NCI-H1048 (cell line): ENCODE measurements at places on chromosomes 7 and 10.

DNA sequence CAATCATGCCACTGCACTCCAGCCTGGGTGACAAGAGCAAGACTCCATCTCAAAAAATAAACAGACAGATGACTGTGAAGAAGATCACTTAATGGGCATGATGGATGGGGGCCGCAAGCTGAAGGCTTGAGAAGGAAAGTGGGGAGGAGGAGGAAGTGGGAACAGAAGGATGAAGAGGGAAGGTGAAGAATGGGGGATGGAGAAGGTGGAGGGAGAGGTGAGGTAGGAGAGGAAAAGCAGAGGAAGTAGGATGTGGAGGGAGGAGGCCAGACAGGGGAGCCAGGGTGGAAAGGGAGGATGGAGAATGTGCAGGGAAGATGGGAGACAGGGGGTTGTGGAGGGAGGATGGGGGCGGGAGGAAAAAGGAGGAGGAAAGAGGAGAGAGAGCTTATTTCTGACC, 68.8 kb downstream of the SVOPL start:
- DNase-seq, result no peak

DNA sequence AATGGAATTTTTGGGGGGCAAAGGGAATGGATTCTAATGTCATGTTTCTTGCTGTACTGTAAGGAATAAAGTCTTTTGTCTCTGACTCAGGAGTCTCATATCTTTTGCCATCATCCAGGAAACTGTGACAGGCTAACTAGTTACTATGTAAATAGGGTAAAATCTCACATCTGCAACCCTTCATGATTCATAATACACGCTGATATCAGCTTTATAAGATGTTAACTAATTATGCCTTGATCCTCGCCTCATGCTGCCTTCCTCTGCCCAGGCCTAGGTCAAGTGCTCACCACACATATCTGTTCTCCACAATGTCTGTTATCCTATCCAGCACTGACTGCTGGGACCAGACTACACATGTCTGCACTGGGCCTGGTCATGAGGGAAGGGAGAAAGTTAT, 81.3 kb upstream of the CXCL12 start:
- no peak for DNase-seq

GRCh38 chr10:80497187-80498077, 40.3 kb upstream of the SH2D4B start:
- no peak for DNase-seq

- DNase-seq, result no peak
These were observed 27.4 kb downstream of the COA1 start for GRCh38 chr7:43701929-43702328.

DNA sequence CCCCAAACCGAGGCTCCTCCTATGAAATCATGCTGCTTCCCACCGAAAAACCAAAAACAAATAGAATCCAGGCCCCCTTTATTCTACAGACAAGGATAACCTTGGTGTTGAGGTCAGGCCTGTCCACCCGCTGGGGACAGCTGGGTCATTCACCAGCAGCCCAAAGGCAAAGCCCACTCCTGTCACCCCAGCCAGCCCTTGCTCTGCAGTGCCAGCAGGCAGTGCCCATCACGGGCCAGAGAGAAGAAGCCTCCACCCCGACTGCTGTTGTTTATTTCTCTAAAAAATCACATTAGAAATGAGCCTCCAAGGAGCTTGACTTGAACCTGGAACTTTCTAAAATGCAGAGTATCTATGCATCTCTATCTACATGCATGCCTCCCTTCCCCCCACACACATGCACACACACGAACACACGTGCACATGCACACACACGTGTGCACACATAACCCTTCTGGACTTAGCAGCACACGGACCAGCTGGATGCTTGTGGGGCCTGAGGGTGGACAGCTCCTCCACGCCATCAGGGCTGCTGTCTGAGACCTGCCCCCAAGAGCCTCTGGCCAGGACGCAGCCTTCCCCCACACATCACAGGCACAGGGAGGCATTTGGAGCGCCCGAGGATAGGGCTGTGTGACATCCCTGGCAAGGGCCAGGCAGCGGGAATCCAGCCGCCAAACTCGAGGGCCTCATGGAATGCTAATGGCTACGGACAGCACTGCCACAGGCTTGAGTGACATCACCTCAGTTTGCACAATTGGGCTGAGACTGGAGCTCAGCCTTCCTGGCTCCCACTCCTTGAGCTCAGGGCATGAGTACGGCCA, 22.8 kb downstream of the PRKAG2 start:
- no peak for DNase-seq

DNA sequence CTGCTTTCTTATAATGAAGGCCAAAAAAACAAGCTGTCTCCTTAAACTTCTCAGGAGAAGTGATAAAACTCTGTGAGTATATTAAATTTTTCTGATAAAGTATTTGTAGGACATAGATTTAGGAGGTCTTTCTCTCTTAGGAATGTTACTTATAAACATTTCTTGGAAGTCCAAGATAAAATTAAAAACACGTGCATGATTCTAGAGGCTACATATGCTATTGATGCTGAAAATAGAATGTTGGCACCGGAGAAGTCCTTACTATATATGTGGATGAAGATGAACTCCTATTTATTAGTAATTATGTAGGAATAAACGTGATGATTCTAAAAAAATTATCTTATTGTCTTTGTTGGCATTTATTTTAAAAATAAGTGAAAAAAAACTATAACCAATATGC, 241.3 kb upstream of the LRRTM3 start:
- no peak for DNase-seq

DNA sequence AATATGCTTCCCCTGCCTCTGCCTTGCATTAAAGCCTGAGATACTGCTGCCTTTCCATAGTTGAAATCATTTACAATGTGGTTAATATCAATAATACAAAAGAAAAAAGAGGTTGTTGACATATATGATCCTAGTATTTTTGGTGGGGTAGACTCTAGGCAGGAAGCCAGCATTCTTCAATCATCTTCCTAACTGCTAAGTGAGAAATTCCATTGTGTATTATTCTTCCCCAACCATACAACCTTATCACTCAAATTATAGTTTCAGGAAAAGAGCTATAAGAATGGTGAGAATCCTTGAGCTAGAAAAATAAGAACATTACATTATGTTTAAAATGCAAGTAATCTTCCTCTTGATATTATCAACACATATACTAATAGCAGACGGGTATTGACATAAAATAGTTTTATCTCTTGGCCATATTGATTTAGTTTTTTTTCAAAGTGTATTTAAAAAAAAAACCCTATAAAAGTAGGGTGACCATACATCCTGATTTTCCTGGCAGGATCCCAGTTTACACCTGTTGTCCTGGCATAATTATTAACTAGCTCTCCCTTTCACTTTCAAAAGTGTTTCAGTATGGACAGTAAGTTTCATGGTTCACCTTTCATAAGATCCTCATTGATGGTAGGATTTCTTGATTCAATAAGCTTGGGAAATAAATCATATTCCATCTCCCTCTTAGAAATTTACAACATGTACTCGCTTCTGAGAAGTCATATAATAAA, 33.4 kb upstream of the WASL start:
- no peak for DNase-seq

DNA sequence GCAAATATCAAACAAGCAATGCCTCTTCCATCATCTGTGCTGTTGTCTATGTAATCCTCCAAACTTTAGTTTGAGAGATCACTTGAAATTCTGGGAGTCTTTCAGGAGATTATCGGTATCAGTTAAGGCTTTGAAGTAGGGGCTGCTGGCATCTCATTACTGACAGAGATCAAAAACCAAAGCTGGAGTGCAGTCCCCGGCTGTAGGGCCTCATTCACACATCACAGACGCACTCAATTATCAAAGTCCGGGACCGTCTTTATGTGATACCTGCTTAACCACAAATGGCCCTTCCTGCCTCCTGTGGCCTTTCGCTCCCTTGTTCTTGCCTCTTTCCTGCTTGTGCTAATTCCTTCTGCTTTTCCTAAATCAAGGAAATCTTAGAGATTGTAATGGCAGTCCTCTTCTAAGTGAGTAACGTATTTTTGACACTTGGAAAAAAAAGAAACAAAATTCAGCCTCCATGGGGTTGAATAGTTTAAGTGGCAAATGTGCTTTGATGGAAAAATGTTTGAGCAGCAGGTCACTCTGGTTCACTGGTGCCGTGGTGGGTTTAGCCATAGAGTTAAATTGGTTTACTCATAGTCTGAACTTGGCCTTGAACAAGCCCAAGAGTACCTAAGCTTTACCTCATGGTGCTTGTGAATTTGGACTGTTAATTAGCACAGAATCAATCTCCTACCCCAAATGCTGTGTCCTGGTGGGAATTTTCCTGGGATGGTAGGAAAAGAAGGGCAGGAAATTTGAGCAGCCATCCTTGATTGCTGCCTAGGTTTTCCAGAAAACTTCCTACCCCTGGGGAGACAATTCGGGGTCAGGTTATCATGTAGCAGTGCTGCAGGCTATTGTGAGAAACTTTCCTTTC, 178.9 kb upstream of the LYZL1 start:
- DNase-seq, result no peak

DNA sequence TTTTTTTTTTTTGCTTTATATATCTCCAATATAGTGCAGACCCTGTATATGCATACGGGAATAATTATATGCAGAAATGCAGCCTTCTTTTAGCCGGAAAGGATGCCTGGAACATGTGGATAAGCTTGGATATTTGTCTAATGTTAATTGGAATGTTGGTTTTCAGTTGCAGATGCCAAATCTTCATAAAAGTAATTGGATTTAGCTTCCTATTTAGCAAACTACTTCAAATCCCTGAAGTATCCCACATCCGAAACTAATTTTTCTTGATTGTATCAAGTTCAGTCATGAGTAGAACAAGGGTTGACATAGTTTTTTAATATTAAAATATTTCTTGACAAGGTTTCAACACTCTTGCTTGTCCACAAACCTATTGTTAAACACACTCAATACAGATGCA, 281.7 kb downstream of the BBS9 start:
- DNase-seq, result no peak
